ENCODE measurements at places on chromosomes 5 and 9.

DNA sequence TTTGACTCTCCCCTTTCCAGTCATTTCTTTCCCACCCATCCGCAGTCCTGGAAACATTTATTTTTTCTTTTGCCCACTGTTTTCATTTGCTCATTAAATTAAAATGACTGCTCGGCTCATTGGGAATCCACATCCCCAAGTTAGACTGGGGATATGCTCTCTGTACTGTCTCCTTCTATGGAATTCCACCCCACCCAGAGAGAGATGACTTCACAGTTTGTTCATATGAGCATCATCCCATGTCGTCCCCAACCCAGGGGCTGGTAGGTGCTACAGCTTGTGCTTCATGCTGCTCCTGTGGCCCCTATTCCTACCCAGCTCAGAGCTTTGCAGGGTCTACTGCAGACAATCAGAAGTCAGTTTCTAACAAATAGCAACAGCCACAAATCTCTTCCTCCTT is 16.5 kb upstream of the RARS1 start:
- no peak for DNase-seq

GRCh38 chr5:140041492-140042392 is 1.4 kb downstream of the NRG2 start:
- no peak for DNase-seq

GRCh38 chr9:95181226-95181818 is 136.2 kb downstream of the FANCC start:
- DNase-seq, result no peak

DNA sequence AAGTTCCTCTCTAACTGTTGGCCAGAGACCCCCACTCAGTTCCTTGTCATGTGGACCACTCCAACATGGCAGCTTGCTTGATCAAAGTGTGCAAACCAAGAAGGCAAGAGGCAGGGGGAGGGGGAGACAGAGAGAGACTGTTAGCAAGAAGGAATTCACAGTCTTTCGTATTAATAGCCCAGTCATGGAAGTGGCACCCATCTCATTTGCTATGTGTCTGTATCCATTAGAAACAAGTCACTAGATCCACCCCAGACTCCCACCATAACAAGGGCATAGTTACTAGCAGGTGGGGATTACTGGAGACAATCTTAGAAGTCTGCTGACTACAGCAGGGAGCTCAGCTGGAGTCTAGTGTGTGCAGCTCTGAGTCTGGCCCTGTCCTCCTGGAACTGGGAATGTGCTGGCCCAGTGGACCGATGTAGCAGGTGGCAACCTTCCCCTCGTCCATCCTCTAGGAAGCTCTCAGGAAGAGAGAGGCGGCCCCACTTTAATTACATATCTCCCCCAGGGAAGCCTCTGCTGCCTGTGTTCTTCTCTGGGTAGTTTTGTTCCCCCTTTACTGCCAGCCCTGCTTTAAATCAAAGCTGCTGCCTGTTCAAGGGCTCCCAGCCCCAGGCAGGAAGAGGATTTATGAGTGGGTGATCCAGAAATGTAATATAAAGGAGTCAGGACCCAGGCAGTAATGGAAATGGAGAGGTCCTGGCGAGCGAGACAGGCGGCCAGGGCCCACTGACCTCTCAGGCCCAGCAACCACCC is 47.8 kb upstream of the ALDH1B1 start:
- DNase-seq, result no peak

DNA sequence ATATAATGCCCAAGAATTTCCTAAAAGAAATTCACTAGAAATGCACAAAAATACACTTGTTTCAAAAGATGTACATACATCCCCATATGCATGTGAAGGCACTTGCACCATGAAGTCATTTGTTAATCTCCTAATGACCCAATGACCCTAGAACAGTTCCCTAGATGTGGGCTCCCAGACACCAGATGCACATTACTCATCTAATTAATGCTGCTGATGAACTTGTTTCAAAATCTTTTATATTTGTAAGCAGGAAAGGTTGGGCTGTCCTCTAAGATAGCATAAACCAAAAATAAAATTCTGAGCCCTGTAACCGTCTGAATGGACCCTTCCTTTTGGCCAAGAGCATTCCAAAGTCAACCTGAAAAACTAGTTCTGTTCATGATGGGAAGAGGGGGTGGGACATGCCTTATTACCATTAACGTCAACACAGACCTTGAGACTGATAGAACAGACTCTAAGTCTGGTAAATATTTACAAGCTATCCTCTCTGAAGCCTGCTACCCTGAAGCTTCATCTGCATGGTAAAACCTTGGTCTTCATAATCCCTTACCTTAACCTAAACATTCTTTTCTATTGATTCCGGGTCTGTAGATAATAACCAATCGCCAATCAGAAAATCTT is 91.0 kb upstream of the DAPK1 start:
- no peak for DNase-seq

GRCh38 chr5:52878656-52879055 is 90.9 kb downstream of the ITGA1 start:
- no peak for DNase-seq

- DNase-seq, result no peak
Measured at GRCh38 chr5:109645707-109646192, 44.0 kb upstream of the MAN2A1 start.

DNA sequence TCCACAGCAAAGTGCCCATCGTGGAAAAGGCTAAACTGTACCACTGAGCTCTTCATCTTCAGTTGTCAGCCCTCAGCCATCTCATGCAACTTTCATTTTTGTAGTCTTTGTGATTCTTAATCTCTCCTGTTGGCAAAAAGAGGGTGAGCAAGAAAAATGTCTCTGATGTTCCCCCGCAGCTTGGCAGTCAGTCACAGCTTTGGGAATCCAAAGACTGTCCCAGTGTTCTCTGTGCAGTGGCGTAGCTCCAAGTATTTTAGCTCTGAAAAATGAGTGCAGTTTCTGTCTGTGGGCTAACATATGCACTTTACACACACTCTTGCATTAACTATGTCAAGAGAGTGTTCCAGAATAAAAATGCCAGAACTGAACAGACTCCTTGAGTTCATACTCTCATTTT is 372.2 kb downstream of the TMEM232 start:
- DNase-seq, result no peak

GRCh38 chr5:83583859-83584258 is 112.3 kb downstream of the VCAN start:
- DNase-seq, result no peak

DNA sequence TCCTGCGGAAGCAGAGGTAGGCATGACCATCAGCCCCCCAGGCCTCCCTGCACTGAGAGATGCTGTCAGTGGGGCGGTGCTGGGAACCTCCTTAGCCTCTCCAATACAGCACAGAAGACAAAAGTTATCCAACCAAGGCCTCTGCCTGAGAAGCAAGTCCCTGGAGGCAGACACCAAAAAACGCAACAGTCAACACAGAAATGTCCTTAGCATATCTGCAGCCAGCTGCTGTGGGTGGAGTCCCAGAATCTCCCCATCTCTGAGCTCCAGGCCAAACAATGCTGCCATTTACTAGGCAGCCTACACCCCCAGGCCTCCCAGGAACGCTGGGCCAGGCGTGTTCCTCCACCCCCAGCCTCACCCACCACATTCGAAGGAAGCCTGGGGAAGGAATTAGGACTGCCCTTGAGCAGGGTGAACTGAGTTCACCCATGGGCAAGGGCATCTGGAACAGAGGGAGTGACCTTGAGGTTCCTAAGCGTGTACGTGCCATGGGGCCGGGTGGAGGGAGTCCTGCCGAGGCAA is 43.7 kb downstream of the STK10 start:
- DNase-seq, result no peak

DNA sequence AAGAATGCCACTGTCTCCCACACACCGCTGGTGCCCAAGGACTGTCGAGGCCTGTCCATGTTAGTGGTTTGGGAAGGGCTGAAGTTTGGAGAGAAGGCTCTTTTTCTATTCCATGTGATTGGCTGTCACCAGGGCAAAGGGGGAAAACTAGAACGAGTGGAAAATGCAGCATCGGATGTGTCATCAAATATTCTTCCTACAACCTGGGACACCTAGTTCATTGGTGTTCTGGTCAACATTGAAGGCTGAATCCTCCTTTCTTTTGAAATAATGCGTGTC is 53.2 kb downstream of the PIK3R1 start:
- DNase-seq, result no peak

GRCh38 chr5:158884827-158885518 is 214.7 kb downstream of the EBF1 start:
- no peak for DNase-seq

DNA sequence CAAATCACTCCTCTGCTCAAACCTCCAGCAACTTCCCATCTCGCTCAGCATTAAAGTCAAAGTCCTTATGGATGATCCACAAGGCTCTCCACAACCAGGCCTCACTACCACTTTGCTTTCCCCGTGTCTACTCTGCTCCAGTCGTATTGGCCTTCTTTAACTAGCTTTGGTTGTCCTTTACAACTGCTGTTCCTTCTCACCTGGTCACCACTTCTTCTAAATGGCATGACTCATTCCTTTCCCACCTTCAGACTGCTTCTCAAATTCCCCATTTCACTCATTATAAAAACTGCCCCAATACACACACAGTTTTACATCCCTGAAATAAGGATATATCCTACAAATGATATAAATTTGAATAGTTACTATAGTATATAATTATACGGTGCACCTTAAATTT is 30.4 kb downstream of the CERT1 start:
- no peak for DNase-seq

GRCh38 chr5:109849478-109850088 is 159.9 kb downstream of the MAN2A1 start:
- DNase-seq, result no peak

GRCh38 chr5:87887247-87887646 is 381.4 kb downstream of the TMEM161B start:
- no peak for DNase-seq

DNA sequence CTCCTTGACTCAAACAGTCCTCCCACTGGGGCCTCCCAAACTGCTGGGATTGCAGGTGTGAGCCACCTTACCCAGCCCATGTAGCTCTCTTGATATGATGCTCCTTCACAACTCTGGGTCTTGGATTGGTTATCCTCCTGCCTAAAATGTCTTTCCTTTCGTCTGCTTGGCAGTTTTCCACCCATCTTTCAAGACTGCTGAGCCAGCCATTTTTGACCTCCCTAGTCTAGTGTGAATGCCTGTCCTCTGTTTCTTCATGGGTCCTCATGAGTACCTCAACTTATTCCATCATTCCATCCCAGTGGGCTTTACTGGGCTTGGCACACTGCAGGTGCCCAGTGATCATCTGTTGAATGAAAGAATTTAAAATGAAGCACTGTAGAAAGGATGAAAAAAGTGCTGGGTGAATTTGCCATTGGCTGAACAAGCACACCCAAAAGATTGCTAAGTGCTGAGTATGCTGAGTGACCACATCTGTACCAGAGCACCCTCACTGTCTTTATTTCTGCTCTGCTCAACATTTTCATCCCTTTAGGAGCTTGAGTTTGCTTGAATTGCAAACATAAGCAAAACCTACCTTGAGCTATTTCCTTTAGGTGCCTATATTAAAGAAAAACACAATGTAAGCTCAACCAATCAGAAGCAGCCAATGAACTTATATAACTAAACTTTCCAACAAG is 84.8 kb upstream of the FAM169A start:
- no peak for DNase-seq

DNA sequence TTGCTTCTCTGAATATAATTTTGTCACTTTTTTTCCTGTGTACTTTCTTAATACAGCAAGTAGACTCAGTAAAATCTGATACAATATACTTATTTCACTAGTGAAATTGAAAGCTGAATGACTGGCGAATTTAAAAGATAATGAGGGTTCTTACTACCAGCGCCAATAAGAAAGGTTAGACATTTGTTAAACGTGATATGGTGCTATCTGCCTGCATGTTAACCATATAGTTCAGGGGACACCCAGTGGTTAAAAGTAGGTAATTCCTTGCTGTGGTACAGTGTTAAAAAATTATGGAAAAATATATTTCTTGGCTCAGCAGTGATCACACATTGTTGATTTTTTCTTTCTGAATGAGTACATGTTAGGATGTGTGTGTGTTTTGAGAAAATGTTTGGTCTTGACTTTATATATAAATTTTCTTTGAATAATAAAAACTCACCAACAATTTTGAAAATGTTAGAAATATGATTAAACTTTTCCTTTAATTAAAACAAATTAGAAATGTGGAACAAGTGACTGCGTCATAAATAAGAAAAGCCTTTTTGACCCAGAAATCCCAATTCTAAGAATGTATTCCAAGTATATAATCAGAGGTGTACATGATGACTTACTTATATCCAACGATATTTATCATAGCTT is 25.8 kb downstream of the CAST start:
- no peak for DNase-seq

GRCh38 chr5:53827211-53827651 is 266.8 kb downstream of the NDUFS4 start:
- no peak for DNase-seq

GRCh38 chr9:115930472-115930871 is 223.1 kb upstream of the PAPPA start:
- no peak for DNase-seq

- no peak for DNase-seq
Measured at GRCh38 chr9:70802206-70802605, 319.2 kb downstream of the TRPM3 start.

DNA sequence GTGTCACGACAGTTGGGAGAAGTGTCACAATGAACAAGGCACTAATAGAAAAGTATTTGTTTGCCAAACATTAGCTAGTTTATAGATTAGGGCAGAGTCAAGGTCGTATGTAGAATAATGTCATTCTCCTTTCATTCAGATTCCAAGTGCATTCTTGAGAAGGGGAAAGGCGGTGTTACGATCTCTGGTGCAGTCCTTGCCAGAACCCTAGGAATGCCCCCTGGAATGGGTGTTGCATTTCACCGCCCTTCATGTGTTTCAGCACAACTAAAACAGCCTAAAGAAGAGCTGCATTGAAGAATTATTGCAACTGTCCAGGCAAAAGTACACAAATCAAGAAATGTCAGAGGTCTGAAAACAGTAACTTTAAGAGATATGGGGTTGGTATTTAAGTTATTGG is 721.0 kb upstream of the WWC1 start:
- DNase-seq, result no peak

- DNase-seq, result no peak
Measured at GRCh38 chr5:137372773-137373160, 126.4 kb downstream of the SPOCK1 start.

- no peak for DNase-seq
Measured at GRCh38 chr5:96677496-96677895, 15.3 kb downstream of the CAST start.

- DNase-seq, result no peak
Measured at GRCh38 chr9:87610200-87611155, 112.8 kb downstream of the DAPK1 start.

DNA sequence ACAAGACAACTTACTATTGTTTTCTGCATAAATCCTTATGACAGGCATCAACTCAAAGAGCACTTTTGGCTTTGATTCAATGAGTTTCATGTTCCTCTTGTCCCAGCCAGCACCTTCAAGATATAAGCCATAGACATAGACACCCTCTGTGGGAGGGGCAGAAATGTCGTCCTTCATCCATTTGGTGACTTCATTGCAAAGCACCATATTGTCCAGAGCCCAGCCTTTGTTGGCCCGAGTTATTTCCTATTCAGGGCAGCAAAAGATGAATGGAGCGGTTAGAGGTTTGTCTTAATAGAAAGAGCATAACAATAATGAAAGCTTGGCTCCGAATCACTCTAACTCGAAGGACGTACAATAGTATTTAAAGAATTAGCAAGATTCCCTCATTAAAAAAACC is 243.9 kb downstream of the DNAH5 start:
- no peak for DNase-seq

Data from activated T-helper 1 cell treated with Interleukin-2 at 50 U/mL for 16 hours (primary cell).